NCI-H226 (cell line): ENCODE measurements at places on chromosomes 2 and 18.

DNA sequence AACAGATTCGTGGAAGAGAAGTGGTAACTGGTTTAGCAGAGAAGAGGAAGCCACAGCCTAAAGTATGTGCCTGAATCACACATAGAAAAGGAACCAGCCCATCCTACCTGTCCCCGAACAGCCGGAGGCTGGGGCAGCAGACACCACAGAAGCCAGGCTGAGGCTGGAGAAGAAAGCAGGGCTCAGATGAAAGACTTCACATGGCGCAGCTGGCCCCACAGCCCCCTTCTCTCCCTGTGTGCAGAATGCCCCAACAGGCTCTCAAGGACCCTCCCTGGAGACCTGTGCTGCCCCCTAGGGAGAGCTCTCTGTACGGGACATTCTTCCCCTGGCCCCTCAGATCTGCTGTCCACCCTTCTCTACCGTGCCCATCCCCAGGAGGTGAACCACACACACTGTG is 83.5 kb upstream of the RAB12 start:
- no peak for DNase-seq

DNA sequence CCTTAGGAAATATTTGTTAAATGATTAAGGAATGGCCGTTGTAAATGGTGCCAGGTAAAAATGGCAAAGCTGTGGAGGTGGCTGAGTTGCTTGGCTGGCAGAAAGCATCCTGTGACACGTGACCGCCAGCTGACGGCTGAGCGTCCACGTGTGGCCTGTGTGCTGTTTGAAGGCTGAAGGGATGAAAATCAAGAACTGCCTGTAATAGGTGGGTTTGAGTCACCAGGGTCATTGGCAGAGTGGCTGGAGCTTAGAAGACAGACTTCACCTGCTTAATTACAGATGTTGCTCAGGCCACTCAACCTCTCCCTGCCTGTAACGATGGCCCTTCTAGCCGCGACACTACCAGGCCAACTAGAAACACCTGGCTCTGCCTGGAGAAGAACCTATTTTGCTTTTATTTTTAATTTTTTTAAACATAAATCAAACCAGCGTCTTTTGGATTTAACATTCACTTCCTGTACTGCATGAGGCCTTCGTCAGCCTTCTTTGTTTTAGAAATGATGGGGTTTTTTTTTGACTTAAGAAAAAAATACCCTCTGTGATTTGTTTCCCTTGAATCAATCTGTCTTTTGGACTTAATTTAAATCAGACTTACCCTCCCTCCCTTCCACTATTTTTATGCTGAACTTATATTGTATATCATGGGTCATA is 206.5 kb downstream of the PRKCE start:
- no peak for DNase-seq

- DNase-seq = no peak
Measured at GRCh38 chr18:35511428-35511827, 13.7 kb upstream of the INO80C start.

DNA sequence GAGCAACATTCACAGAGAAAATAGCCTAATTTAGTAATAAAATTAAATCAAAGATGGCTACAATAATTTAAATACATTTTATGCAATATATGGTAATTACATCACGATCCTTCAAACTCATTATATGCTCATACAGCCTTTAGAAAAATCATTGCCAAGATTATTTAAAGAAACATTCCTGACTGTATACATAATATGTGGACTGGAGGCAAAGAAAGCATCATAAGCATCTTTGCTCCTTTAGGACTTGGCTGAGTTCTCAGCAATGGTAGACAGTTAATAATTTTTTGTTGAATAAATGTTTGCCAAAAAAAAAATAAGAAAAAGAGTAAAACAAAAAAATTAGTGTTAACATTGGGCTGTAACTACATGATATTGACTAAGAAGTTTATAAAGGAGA is 26.9 kb downstream of the NCKAP5 start:
- DNase-seq = no peak

DNA sequence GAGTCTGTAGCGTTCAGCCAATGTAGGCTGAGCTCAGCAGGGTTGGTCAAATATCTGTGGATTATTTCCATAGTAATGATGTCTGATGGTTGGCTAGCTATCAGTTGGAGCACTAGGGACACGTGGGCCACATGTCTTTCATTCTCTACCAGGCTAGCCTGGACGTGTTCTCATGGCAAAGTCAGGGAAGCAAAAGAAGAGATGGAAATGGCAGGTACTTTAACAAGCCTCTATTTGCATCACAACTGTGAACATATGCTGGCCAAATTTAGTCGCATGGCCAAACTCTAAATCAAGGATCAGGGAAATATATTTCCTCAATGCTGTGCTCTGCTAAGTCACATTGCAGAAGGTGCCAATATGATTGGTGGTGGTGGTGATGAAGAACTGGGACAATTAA is 371.6 kb upstream of the CHST9 start:
- no peak for DNase-seq

- no peak for DNase-seq
Measured at GRCh38 chr18:688323-688722, 24.1 kb downstream of the ENOSF1 start.

DNA sequence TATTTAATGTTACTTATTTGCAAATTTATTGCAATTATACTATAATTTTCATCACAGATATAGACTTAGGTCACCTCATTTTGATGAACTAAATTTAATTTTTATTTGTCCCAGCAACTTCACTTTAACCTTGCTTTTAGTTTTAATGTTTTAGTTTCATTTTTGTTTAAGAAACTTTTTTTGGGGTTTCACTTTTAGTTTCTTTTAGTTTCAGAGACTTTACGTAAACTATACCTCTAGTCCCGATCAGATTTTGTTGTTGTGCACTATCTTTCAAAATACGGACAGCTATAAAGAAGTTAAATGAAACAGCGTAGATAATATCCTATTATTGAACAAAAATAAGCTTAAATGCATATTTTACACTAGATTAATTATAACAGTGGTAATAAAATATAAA is 460.5 kb downstream of the ERBB4 start:
- DNase-seq = no peak

DNA sequence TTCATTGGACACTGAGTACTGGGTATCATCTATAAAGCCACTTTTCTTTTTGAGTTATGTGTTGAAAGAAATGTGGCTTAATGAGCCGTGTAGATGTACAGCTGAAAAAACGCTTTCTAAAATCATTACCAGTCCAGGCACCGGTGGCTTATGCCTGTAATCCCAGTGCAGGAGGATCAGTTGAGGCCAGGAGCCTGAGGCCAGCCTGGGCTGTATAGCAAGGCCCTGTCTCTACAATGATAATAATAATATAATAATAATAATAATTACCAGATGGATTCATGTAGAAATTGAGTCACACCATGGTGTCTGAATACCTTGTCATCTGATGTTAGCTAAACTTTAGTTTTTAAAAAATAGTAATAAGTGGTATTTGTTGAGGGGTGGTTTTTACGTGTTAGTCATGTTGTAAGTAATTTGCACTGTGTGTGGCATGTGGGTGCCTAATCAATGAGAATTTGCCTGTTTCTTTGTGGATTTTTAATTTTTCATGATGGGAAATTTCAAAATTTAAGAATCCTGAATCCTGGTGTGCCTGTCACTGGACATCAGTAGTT is 30.1 kb downstream of the NCK2 start:
- no peak for DNase-seq

DNA sequence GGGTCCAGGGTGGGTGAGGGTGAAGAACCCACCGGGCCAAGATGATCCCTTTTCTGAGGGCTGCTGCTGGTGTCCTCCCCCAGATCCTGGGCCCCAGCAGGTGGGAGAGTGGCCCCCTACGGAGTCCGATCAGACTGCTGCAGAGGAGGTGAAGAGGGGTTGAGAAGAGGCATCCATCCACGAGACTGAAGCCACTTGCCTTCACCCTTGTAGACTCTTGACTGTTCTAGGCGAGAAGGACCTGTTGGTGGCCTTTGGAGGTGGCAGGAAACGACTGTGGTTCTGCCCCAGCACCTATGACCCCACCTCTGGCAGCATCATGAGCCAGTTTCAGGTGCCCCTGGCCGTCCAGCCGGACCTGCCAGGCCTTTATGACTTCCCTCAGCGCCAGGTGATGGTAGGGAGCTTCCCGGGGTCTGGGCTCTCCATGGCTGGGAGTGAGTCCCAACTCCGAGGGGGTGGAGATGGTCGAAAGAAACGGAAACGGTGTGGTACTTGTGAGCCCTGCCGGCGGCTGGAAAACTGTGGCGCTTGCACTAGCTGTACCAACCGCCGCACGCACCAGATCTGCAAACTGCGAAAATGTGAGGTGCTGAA is 1.5 kb downstream of the TET3 start:
- DNase-seq = no peak

- no peak for DNase-seq
Measured at GRCh38 chr2:196389670-196390069, 218.3 kb upstream of the STK17B start.

GRCh38 chr2:124131276-124131675 is 106.2 kb downstream of the CNTNAP5 start:
- DNase-seq = no peak

DNA sequence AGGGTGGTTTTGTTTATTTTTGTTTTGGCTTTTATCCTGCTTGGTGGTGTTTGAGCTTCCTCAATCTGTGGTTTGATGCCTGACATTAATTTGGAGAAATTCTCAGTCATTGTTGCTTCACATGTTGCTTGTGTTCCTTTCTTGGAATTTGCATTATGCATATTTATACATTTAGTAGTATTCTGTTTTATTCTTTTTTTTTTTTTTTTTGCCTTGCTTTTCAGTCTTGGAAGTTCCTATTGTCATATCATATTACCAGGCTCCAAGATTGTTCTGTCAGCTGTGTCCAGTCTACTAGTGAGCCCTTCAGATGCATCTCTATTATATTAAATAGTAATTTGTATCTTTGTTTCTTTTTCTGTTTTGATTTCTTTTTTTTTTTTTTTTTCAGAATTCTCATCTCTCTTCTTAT is 77.0 kb downstream of the EPC2 start:
- no peak for DNase-seq

GRCh38 chr2:147665105-147665504 is 179.7 kb upstream of the ACVR2A start:
- DNase-seq = no peak

- no peak for DNase-seq
Measured at GRCh38 chr18:42392416-42392815, 437.4 kb downstream of the PIK3C3 start.

DNA sequence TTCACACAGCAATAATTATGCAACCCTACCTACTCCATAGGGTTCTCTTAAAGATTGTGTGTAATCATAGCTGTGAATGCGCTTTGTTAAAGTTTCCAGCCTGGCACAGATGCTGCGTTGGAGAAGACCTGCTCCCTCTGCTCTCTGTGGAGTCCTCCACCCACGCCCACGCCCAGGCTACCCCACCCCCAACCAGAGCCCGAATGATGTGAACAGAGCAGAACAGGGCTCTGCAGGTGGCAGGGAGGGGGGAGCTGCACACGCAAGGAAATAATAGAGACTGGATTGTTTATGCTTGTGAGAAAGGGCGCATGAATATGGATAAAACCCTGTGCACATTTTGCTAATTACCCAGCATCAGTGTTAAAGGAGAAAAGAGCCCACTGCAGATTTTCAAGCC is 447.5 kb downstream of the BCL11A start:
- DNase-seq = no peak

GRCh38 chr2:225008935-225009334 is 33.3 kb downstream of the DOCK10 start:
- DNase-seq = no peak

- peak; percentile 3 for DNase-seq
Measured at GRCh38 chr2:173326806-173327205, 27.9 kb upstream of the CDCA7 start.

DNA sequence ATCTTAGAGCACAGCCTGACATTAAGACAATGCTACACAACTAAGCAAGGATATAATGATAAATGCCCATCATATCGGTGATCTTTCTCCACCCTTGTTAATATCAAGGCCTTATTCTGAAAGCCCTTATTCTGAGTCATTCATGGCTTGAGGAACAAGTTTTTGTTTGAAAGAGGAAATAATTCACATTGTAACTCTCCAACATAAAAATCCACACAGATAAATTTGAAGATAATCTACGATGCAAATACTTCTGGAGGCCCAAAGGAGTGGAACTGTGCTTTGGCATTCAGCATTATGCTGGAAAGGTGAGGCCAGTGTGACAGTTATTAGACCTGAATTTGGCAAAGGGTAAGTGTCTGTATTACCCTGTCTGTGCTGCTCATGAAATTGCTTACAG is 227.4 kb downstream of the MYO3B start:
- DNase-seq = no peak

DNA sequence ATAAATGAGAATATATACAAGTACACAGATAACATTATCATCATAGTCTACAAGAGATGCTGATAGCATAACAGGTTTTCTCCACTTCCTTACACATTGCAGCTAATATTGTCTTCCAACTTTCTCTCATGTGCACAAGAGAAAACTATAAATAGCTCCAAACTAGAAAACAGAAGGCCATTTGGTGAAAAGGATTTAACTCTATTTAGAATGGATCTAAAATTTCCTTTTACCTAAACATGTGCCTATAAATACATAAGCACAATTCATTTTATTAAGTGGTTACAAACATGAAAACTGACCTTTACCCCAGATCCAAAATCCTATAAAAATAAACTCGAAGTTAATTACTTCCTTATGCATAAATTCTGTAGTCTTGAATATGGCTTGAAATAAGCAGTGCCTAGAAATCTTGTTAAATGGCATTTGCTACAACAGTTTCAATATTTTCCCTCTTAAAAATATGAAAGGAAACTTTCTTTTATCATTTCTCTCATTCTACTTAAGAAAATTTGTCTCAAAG is 41.6 kb downstream of the SLC25A12 start:
- no peak for DNase-seq

- DNase-seq = no peak
Measured at GRCh38 chr2:122221665-122222064, 466.2 kb downstream of the TSN start.

DNA sequence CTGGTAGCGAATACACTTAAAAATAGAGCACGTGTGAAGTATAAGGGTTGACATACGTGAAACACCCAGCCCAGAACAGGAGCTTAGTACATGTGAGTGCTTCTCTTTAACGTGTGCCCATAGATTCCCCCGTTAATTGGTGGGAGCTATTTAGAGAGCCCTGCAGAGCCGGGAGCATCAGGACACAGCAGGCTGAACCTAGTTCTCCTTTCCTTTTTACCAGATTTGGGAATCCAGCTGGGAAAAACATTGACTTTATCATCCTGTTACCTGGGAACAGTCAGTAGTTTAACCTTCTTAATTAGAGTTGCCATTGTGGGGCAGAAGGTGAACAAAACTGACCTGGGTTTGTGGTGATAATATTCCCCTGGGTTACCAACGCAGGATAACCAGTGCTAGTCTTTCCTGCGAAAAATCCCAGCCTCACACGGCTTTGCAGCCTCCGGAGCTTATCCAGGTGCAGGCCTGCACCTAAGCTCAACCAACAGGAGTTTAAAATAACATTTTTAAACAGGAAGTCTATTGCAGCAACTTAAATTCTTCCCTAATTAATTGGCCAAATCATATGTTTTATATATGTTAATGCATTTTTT is 78.1 kb upstream of the SPTBN1 start:
- DNase-seq = no peak

DNA sequence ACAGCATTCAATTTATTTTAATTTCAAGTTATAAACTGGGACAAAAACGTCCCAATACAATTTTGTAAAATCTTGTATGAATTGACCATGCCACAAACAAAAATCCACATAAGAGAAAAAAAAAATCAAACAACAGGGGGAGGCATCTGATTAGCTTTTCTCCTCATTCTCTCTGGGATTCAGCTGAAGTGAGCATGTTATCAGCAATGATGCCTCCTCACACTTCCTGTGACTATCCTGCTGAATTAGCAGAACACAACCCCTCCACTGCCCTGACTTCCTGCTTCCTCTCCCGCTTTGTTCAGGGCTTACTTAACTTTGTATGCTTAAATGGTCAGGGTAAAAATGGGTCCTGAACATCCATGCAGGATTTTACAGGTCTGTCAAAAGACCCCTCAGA is 132.2 kb upstream of the ITGB6 start:
- DNase-seq = peak; percentile 69

- no peak for DNase-seq
Measured at GRCh38 chr2:213696442-213696841, 412.2 kb downstream of the SPAG16 start.
